ENCODE measurements at places on chromosomes 4 and X.

- H3K27me3 ChIP-seq: no peaks in the 10 kb centered on the region
- no peak for DNase-seq
- H3K36me3 ChIP-seq: no peaks in the 10 kb centered on the region
Observed at GRCh38 chrX:37763400-37763799, 16.5 kb upstream of the CYBB start.

- DNase-seq: no peak
- H3K36me3 ChIP-seq: peaks cover 2% of the 10 kb centered on the region
- H3K4me3 ChIP-seq: no peak overlapping the region
- H3K4me1 ChIP-seq: peaks cover 3% of the 10 kb centered on the region
- no peak overlapping the region for H3K27ac ChIP-seq
Observed at GRCh38 chrX:24799078-24799477, 105.4 kb downstream of the POLA1 start.

- peak overlapping the region; percentile 57 for H3K27ac ChIP-seq
- H3K4me3 ChIP-seq: no peak overlapping the region
Observed at GRCh38 chr4:7867701-7868435, 71.8 kb downstream of the AFAP1 start.

- no peaks in the 10 kb centered on the region for H3K36me3 ChIP-seq
- no peak for DNase-seq
- no peak overlapping the region for H3K27ac ChIP-seq
- H3K27me3 ChIP-seq: no peaks in the 10 kb centered on the region
Observed at GRCh38 chrX:31092476-31092875, 20.6 kb upstream of the FTHL17 start.

GRCh38 chr4:167578906-167579305 lies 344.6 kb upstream of the SPOCK3 start:
- H3K36me3 ChIP-seq: no peaks in the 10 kb centered on the region
- H3K27me3 ChIP-seq: no peaks in the 10 kb centered on the region
- no peak overlapping the region for H3K4me3 ChIP-seq

GRCh38 chrX:97860226-97860625 lies 976.5 kb downstream of the RPA4 start:
- no peaks in the 10 kb centered on the region for H3K4me1 ChIP-seq
- no peak for DNase-seq
- no peaks in the 10 kb centered on the region for H3K27me3 ChIP-seq
- H3K4me3 ChIP-seq: no peak overlapping the region
- no peaks in the 10 kb centered on the region for H3K36me3 ChIP-seq

All from T-helper 17 cell (primary cell).